ENCODE measurements at places on chromosomes 3 and 15.

DNA sequence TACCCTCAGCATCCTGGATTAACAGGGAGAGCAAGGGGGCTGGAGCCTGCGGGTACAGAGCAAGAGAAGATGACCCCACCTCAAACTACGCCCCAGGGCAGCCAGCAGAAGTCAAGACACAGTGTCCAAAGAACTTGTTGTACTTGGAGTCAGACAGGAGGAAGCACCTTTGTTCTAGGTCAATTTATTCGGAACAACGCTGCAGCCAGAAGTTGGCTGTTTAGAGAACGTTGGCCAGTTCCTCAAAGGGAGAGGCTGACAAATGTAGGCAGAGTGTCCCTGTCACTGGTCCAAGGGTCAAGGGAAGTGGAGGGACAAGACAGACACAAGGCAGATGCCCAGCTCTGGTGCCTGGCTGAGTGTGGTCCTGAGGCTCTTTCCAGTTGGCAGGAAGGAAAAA is 32.1 kb upstream of the PIAS1 start:
- no peak for DNase-seq

DNA sequence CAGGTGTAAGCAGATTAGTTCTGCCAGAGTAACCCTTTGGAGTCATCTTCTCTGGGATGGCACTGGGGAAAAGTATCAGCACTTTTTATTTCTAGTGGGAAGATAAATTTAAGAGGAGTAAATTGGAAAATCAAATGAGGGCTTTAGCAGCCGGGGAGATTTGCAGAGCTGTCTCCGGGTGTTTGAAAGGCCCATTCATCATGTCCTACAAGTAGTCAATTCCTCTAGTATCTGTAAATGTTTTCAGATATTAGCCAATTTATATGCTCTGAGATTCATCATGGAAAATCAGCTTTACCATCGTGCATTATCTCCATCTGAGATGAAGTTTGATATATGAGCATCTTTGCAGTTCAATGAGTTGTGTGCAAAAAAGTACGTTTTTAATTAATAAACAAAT is 93.6 kb downstream of the CDIN1 start:
- no peak for DNase-seq

GRCh38 chr15:37219211-37219701 is 118.9 kb upstream of the MEIS2 start:
- DNase-seq, result no peak

DNA sequence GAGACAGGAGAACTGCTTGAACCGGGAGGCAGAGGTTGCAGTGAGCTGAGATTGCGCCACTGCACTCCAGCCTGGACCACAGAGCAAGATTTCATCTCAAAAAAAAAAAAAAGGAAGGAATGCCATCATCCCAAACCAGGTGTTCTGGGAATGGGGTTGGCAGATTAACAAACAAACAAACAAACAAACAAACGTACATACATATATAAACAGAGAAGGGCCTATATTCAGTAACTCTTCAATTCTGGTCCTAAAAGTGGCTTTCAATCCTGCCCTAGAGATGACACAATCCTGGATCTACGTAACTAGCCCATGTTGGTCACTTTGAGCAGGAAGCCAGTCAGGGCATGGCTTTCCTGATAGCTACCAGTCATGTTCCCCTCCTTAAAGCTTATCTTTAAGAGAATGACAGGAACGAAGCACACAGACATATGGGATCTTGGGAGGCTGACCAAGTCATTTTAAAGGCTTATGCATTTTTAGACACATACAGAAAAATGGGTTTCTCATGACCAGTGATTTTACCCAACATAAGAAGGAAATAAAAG is 29.9 kb upstream of the RAB11A start:
- no peak for DNase-seq

GRCh38 chr3:127203024-127203423 is 10.1 kb downstream of the PRR23E start:
- no peak for DNase-seq

DNA sequence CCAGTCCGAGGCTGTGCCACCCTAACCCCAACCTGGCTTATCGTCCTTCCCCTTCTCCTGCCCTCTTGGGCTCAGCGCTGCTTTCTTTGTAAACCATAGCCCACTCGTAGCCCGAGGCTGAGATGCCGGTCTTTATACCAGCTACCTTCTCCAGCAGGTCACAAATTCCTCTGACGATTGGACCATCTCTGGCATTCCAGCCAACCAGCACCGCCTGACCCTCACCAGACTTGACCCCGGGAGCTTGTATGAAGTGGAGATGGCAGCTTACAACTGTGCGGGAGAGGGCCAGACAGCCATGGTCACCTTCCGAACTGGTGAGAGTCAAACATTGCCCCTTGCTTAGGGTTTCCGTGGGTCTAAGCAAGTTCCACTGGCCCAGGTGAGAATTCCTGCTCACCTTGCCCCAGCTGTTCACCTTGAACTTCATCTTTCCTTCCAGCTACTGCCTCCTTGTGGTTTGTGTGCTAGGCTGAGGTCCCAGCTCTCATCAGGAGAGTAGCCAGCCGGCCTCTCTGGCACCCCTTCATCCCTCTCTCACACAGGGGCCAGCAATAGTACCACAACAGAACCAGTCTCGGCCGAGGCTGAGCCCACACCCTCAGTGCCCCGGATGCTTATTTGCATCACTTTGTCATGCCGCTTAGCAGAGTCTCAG is 66.7 kb downstream of the BOC start:
- DNase-seq, result no peak

Measured in fibroblast of skin of abdomen (primary cell).